CD4-positive, CD25-positive, alpha-beta regulatory T cell (primary cell): ENCODE measurements at places on chromosomes 6 and 20.

DNA sequence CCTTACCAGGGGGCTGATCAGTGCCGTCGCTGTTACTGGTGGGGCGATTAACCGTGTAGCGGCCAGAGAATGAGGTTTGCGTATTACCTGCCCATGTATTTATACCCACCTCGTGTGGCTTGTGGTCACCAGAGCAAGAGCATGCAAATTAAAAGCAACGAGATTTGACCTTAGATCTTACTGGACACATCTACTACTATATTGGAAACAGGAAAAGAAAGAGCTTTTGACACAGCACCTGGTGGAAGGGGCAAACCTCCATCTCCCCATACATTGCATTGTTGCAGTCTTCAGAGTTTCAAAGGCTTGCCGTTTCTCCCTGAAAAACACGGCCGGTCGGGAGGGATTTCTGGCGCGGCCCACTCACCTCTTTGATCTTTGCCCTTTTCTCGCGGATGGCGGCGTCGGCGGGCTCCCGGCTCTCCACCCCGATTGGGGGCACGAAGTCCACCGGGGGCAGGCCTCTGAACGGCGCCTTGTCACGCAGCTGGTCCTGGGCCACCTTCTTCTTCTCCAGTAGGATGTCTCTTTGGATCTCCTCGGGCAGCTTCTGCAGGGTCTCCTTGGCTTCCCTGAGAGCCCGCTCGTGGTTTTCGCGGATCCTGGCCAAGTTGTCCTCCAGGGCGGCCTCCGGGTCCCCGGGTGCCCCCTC, 1.3 kb downstream of the MAN1A1 start:
- peak; percentile 35 for DNase-seq

DNA sequence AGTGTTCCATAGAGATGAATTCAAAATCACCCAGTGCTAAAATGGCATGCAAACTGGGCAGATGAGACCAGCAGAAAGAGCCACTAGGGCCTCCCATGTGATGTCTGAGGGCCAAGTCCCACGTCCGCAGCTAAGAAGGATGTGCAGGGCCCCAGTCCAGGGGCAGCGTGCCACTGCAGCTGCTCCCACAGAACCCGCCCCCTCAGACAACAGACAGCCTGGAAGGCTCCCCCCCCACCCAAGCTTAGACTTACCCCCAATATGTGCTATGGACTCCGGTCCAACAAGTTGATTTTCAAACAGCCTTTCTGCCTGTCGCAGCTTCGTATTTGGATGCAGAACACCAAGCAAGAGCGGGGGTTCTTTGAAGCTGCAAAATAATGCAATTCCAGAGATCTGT, 14.0 kb downstream of the APMAP start:
- no peak for DNase-seq

DNA sequence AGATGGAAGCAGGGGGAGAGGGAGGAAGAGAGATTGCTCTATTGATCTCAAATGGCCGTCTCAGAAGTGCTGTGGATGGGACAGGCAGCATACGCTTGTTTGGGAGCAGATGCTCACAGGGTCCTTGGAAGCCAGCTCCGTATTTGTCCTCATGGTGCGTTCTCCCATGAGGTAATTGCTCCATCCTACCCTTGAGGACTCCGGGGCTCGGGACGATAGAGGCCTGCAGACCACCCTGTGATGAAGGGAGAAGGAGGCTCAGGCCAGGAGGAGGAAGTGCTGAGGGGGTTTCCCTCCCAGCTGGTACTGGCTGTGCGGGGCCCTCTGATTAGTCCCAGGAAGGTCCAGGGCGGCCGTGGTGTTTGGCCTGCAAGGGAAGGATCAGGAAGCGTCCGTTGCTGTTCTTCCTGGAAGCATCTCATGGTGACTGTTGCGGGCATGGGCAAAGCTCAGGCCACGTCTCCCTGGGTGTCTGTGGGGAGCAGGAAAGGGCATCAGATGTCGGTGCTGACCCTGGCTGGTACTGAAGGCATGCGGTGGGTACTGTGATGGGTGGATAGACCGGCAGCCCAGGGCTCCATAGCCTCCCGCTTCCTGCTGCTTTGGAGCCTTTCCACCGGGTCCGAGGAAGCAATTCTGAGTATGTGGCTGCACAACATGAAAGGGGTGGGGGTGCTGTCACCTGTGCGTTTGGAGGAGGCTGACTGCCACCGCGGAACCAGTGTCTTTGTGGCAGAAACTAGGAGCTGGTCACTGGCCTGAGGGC, 158.3 kb downstream of the SYCP2 start:
- DNase-seq, result no peak

DNA sequence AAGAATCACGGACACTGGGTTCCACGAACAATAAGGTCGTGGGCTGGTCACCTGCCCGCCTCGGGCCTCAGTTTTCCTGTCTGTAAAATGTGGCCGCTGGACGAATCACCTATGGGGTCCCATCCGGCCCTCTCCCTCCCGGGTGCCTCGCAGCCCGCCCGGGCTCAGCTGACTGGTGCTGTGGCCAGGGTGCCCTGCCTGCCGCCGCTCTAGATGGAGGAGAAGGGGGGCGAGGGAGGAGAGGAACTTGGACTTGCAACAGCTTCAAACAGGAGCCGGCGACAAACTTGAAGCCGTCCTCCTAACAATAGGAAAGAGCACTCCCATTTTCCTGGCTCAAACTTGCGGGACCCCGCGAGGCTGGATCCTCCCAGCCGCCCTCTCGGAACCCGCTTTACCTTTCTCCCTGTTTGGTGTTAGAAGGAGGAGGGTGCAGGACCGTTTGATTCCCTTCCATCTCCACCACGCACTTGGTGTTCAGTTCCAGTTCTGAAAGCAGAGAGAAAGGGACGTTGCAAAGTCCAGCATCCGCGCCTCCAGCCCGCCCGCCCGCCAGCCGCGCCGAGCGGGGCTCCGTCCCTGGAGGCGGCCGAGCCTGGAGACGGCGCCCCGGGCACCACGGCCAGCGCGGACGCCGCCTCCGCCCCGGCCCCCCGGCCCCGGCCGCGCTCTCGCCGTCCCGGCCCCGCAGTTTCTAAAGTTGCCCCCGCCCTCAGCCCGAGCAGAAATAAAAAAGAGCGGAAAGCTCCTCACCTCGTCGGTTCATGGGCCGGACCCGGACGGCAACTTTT, 584 bp downstream of the KIF13A start:
- no peak for DNase-seq

- DNase-seq, result no peak
Measured at GRCh38 chr6:81767163-81767891, 14.8 kb upstream of the TENT5A start.

- DNase-seq, result no peak
Measured at GRCh38 chr6:160121981-160122380, 366 bp downstream of the SLC22A1 start.

GRCh38 chr20:536426-537010, 7.1 kb downstream of the CSNK2A1 start:
- DNase-seq, result no peak

DNA sequence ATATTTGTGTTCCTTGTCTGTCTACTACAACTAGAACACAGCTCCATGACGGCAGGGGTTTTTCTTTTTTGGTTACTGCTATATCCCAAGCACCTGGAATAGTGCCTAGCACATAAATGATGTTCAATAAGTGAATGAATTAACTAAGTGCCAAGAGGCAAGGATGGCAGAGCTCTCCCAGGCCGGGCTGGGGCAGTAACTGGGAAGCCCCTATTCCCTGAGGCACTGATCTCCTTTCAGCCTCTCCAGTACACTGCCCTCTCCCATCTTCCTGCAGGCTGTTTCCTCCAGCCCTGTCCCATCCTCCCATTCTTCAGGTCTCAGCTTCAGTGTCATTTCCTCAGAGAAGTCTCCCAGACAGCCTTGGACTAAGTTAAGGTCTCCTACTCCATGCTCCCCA, 29.0 kb upstream of the SPDEF start:
- no peak for DNase-seq

- no peak for DNase-seq
Measured at GRCh38 chr6:38481851-38482250, 157.9 kb downstream of the BTBD9 start.

- DNase-seq, result peak; percentile 70
Measured at GRCh38 chr20:33408716-33409654, 7.7 kb upstream of the CDK5RAP1 start.

GRCh38 chr6:20805021-20805420, 270.8 kb downstream of the CDKAL1 start:
- no peak for DNase-seq

GRCh38 chr6:16758163-16758975, 2.9 kb downstream of the ATXN1 start:
- DNase-seq, result no peak

GRCh38 chr6:94095961-94096360, 676.6 kb upstream of the EPHA7 start:
- no peak for DNase-seq

- DNase-seq, result no peak
Measured at GRCh38 chr6:50240986-50241385, 191.3 kb upstream of the DEFB112 start.

GRCh38 chr6:34021554-34022190, 124.2 kb downstream of the GRM4 start:
- no peak for DNase-seq

DNA sequence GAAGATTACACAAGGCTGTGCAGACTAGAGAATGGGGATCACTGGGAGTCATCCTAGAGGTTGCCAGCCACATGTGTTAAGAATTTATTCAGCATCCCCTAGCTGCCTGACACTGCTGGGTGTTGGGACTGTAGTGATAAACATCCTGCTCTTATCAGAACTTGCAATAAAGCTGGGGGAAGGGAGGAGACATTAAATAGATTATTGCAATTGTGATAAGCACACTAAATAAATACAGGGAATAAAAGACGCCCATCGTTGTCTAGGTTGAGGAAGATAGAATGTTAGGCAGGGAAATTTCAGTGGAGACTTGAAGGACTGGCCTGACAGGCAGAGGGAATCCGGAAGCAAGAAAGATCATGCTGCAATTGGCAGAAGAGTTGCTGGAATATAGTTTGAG, 33.2 kb upstream of the TRAM2 start:
- no peak for DNase-seq

GRCh38 chr6:135983718-135984343, 132.3 kb downstream of the PDE7B start:
- no peak for DNase-seq

- no peak for DNase-seq
Measured at GRCh38 chr6:107977283-107977682, 19.3 kb upstream of the SEC63 start.

DNA sequence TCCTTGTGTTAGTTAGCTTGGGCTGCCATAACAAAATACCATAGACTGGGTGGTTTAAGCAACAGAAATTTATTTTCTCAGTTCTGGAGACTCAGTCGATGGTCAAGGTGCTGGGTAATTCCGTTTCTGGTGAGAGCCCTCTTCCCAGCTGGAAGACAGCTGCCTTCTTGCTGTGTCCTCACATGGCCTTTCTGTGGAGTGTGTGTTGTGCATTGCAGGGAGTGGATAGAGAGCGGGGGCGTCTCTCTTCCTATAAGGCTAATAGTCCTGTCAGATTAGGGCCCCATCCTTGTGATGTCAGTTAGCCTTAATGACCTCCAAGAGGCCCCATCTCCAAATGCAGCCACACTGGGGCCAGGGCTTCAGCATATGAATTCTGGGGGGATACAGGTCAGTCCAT, 19.2 kb downstream of the CHMP4B start:
- DNase-seq, result no peak

DNA sequence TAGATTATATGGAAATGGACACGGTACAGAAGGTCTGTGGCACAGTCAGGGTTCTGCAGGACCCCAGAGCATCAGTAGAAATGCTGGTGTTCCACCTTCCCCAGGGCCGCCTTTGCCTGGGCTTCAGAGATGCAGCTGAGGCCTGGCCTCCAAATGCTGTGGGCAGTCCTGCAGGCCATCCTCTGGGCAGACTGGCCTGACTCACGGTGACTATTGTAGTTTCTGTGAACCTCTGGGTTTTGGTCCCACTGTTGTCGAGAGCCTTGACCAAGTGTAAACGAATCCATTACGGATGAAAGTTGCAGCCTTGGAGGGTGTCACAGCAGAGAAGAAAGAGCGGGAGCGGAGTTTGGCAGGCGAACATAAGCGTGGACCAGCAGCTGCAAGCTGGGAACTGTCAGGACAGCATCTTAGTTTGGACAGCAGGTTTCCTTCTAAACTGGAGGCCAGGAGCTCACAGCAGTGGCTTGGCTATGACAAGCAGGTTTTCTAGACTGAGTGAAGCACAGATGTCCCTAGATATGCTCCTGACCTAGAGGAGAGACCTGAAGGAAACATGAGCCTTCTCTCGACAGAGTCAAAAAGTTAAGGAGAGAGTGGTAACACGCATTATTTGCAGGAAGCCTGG, 46.2 kb upstream of the BCLAF1 start:
- no peak for DNase-seq

DNA sequence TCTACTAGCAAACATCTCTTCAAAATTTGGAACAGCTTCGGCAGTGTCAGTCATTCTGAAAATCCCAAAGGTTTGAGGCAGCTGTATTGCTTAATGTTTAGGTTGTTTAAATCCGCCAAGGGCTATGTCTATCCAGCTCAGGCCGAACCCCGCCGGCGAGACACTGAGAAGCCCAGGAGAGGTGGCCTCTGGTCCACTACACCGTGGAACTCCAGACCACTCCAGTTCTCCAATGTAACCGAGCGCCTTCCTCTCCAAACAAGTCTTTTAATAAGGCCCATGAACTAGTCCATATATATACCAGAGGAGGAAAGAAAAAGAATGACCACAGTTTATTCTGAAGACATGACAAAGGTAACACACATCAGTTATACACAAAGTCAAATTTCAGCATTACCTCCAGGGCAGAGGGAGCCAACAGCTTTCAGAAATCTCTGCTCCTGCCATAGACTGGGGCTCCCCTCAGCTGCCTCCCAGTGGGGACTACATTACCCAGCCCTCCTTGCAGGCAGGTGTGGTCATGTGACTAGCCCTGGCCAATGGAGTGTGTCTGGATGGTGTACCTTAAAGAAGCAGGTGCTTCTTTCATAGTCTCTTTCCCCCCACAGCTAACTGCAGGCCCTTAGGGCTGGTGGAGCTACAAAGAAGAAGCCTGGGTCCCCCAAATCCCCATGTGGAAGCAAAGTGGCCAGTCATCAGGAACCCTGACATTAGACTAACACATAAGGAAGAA, at the start of gene RAMACL:
TSS of gene RAMACL (minus strand) at position 255 of the 733 bp plus-strand sequence. CDS start at position 54, 201 bp downstream.
- peak; percentile 41 for DNase-seq

DNA sequence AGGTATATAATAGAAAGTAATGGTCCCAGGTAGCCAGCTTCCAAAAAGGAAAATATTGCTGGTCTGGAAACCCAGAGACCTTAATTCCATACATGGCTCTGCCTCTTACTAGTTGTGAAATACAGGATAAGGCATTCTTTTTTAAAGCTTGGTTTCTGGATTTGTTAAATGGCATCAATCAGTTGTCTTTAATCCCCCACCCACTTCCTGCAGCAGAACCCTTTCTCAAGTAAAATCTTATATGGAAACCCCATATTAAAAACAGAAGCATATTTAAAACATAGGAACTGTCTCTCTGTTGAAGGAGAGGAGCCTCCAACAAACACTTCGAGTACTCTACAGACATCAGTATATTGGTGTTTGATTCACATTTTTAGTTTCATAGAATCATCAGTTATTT, 6.2 kb upstream of the LCA5 start:
- DNase-seq, result no peak

GRCh38 chr6:121698617-121699016, 263.2 kb downstream of the GJA1 start:
- DNase-seq, result no peak
